ENCODE measurements at places on chromosomes 5 and 9.

DNA sequence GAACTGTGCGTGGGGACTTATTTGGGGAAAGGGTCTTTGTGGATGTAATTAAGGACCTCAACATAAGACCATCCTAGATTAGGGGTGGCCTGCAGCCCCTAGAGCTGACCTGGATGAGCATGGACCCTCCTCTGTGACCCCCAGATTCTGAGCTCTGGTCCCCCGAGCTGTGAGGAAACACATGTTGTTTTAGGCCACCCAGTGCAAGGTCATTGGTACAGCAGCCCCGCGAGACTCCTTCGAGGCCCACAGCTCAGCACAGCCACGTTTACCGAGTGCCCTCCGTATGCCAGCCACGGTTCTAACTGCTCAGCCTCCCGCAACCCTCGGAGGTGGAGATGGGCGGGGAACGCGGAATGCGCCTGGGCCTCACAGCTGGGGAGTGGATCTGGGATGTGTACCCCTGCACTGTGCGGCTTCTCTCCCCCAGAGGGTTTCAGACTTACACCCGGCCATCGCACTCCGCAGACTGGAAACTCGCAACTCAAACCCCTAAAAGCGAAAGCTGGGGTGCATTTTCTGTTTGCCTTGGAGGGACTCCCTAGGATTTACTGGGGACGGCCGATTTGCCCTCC lies 4.5 kb upstream of the GPSM1 start:
- DNase-seq: no peak

- peak; percentile 75 for DNase-seq
Measured at GRCh38 chr5:45060724-45061123, 252.0 kb downstream of the MRPS30 start.

DNA sequence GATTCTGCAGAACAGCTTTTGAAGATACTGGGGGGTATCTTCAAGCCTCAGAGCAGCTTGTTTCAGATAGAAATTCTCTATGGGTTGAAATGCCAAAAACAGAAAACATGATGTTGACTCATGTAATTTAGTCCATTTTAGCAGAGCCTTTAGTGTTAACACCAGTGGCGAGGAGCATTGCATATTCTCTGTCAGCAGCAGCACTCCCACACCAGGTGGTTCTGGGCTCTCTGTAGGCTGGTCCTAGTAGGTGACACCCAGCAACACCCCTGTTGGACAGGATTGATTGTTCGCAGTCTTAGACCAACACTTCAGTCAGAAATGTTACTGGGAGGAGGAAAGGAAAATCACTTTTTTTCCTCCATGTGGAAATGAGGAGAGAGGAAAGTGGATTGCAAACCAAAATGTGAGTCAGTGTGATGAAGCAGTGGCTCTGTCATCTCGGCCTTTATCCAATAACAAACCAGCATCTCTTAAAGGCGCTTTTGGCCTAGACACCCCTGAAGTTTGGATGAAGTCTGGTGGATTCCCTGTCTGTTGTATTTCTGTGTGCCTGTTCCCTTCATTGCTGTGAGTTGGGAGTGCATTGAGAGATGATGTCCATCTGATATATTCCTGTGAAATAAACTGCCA lies 16.8 kb downstream of the SLC46A2 start:
- no peak for DNase-seq

- peak; percentile 39 for DNase-seq
Measured at GRCh38 chr9:92146610-92147009, 31.4 kb upstream of the SPTLC1 start.

GRCh38 chr5:172451771-172452197 lies 2.5 kb downstream of the SH3PXD2B start:
- DNase-seq: peak; percentile 82

GRCh38 chr5:122835681-122836080 lies 9.7 kb upstream of the SNX24 start:
- no peak for DNase-seq

DNA sequence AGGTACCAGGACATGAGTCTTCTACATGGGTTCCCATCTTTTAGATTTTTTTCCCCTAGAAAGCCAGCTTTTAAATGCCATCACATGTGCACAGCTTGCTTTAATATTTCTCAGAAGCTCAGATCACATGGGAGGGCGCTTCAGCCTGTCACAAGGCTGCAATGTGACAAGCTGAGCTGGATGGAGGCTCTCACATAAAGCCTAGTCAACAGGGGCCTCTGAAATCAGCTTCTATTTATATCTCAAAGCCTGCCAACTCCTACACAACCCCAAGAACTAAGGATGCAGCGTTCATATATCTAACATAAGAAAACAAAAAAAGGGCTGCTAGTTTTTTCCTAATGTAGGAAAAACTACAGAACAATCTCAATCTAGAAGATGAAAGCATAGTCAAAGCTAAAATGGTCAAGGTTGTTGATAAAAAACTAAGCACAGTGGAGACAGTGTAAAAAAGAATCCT lies 2.3 kb downstream of the ZFAND5 start:
- DNase-seq: peak; percentile 76

- DNase-seq: peak; percentile 56
Measured at GRCh38 chr9:69157751-69158466, 16.2 kb upstream of the TJP2 start.

DNA sequence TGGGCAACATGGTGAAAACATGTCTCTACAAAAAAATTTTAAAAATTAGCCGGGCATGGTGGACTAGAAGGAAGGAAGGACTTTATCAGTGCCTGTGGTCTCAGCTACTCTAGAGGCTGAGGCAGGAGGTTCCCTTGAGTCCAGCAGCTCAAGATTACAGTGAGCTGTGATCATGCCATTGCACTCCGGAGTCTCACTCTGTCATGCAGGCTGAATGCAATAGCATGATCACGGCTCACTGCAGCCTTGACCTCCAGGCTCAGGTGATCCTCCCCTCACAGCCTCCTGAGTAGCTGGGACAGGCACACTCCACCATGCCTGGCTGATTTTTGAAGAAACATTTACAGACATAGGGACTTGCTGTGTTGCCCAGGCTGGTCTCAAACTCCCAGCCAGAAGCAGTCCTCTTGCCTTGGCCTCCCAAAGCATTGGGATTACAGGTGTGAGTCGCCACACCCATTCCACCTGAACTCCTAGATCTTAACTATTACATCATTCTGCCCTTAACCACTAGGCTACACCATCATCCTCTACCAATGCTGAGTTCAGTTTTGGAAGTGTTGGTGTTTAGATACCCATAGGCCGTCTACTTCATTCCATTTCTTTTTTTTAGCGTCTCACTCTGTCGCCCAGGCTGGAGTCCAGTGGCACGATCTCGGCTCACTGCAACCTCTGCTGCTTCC lies 2.0 kb upstream of the URM1 start:
- no peak for DNase-seq

GRCh38 chr9:95504053-95504963 lies 12.5 kb downstream of the PTCH1 start:
- no peak for DNase-seq

DNA sequence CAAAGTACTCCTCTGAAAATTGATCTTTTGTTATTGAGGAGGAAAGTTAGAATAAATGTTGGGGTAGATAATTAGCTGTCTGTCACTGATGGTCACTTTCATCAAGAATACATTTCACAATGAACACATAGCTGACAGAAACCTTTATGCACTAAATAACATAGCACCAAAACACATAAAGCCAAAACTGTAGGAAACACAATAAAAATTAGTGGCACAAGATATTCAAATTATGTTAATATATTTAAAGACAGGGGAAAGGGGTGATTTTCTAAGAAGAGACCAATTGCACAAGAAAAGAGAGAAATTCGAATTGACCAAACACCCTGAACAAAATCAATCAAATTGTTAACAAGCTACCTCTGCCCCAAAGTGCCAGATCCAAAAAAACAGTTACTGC lies 89.7 kb downstream of the AK8 start:
- DNase-seq: no peak

GRCh38 chr9:93059715-93060578 lies 1.4 kb downstream of the SUSD3 start:
- DNase-seq: no peak

GRCh38 chr5:151612689-151613427 lies 21.7 kb upstream of the FAT2 start:
- no peak for DNase-seq

- DNase-seq: no peak
Measured at GRCh38 chr5:79727451-79728355, 38.1 kb downstream of the CMYA5 start.

- no peak for DNase-seq
Measured at GRCh38 chr5:74182603-74183002, 457.9 kb downstream of the ENC1 start.

DNA sequence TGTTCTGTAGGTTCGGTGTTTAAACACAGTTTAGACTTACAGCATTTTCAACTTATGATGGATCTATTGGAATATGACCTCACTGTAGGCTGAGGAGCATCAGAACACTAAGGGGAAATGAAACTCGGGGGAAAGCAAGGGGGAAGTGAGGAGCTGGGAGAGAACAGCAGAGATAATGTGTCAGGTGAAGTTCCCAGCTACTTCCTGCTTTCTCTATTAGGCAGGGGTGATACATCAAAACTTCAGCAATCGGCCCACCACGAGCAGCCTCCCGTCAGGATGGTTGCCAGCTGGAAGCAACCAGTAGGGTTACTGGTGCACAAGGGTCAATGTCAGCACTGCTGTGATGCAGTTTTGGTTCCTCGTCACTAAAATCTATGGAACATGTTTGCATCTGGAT lies 34.3 kb downstream of the FAT2 start:
- DNase-seq: no peak

DNA sequence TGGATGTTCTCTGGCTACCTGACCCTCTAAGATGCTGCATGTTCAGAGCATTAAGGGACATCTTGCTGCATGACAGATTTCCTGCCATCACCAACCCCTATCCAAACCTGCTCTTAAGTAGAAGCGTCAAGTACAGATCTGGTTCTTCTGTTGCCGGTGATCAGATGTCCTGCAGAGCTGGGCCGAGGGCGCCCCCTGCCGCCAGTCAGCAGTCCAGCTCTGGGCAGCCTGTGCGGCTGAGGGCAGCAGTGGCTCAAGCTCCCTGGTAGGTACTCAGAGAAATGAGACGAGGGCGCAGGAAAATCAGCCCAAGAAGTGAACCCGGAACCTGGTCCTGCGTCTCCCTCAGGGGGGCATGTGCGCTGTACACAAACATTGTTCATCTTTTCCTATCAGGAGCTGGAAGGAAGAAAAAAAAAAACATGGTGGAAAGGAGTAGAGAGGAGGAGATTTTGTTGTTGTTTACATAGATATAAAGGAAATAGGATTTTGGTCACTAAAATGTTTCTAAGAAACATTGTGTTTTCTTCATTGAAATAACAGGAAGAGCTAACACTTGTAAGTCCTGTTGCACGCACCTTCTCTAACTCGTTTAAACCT lies 95.8 kb downstream of the CFAP90 start:
- DNase-seq: peak; percentile 76

GRCh38 chr5:170423692-170424091 lies 34.5 kb upstream of the KCNMB1 start:
- no peak for DNase-seq

DNA sequence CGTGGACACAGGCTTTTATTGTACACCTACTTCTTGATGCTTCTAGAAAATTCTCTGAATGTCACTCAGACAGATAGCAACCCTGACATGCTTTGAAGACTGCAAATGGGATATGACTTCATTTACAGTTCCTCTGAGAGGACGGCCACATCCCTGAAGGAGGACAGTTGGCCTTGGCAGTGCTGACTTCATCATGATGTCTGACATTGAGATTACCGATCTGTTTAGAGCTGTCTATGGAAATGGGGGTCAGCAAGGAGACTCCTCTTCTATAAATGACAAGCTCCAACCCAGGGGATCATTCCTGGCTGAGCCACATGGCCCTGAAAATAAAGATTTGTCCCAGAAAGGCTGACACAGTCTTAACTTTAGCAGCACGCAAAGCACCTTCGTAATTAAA lies 75.8 kb downstream of the NUDT12 start:
- no peak for DNase-seq

DNA sequence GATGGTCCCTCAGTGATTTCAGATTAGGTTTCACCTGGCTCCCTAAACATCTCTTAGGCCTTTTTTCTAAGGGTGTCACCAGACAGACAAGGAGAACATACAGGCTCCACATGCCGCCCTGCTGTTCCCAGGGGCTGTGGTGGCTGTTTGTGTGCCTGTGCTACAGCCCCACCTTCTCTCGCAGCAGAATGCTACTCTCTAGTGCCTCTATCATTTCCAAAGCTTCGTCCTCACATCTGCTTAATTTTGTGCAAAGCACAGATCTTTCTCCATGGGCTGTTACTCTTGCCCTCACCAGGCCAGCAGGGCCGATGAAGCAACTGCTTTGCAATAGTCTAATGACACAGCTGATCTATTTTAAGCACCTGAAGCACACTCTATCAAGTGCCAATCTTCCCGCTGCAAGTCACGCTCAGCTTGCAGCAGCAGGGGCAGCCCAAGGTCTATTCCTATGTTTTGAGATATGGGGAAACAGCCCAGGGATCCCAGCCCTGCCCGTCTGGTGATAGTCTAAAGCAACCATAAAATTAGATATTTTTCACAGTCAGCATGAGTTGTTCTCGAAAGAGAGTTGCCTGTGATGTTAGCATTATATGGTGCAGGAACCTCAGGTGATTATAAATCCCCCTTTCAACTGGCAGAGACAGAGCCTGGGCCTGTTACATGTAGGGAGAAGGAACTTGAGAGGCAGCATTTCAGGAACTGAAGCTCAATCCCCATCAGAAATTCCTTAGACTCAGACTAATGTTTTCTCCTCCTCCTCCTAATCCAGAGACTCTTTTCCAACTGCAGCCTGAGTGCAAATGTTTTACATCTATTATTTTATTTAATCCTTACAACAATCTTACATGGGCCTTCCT lies 12.7 kb downstream of the ABLIM3 start:
- DNase-seq: no peak

- no peak for DNase-seq
Measured at GRCh38 chr9:91927922-91928510, 22.0 kb downstream of the ROR2 start.

DNA sequence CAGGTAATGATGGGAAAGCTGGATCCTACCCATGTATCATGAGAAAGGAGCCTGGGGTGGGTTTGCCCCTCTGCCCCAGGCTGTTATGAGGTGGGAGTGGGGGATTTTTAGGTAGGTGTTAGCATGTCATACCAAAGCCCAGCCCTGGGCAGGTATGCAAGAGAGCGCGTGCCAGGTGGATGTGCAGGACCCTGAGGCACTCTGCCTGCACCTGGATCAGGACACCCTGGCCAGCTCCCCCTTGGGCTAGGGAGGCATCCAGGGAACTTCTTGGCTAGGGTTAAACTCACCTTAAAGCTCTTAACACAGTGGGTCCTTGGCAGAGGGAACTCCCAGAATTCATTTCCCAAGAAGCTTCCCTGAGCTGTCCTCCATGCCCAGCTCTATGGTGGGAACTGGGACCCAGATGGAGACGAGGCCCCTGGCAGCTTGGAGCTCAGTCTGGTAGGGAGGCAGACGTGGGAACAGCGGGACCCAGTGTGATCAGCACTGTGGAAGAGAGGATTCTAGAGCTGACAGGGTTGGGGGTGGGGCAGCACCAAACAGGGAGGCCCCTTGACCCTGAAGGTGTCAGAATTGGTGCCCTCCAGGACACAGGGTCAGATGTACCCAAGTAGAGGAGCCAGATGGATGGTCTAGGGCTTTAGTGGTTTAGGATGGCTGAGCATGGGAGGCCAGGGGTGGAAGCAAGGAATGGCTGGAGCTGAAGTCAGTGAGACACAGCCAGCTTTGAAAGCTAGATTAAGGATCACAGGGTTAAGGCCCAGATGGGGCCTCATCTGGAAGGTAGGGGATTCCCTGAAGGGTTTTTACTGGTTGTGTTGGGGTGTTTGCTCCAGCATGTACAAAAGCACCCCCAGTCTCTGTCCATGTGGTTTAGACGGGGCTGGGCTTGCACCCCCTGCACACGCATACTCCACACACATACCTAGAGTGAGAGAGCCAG lies 2.2 kb upstream of the PRR7 start:
- DNase-seq: no peak

Measured in astrocyte of the hippocampus (primary cell).